ENCODE measurements at places on chromosomes 11 and 22.

GRCh38 chr22:41015003-41015402, 63.8 kb downstream of the RBX1 start:
- no peak for DNase-seq

GRCh38 chr11:115499891-115500290, 4.3 kb downstream of the CADM1 start:
- no peak for DNase-seq

DNA sequence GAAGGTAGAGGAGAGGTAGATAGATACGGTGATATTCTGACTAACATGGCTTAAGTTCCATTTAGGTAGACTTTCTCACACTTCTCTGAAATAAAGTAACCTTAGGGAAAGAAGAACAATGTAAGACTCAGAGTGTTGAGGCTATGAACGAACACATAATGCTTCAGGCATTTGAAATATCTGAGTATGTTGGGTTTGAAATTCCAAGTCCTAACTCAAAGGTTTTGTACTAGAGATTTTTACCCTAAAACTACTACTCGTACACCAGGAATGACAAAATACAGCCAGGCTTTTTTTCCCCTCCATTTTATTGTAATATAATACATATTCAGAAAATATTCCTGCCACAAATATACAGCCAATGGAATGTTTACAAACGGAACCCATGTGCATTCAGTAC, 592.6 kb downstream of the ETS1 start:
- no peak for DNase-seq

DNA sequence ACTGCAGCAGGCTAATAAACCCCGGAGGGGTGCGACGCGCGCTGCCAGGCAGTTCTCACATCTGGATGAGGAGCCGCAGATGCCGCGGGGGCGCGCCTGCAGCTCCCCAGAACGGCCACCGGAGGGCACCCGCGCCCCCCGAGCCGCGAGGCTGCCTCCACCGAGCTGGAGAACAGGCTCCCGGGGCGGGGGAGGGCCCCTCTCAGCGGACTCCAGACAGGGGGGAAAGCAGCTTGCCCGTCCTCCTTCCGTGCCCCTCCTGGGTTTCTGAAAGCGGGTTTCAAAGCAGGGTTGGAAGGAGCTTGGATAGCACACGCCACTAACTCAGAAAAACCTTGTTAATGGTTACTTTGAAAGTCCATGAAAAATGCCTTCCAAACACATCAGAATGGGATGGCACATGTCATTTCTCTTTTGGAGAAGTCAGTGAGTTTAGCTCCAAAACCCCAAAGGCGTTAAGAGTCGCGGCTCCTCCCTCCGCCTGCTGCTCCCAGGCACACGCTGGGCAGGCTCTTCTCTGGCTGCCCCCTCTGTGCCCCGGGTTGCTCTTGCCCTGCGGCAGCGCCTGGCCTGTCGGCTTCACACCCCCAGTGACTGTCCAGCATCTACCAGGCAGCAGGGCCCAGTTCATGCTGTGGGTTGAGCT, 317.8 kb downstream of the NTM start:
- DNase-seq: peak; percentile 37

GRCh38 chr11:2437516-2437915, 6.8 kb downstream of the TRPM5 start:
- no peak for DNase-seq

- no peak for DNase-seq
These were observed 52.2 kb downstream of the GAB2 start for GRCh38 chr11:78365381-78365792.

GRCh38 chr11:128342511-128343134, 244.7 kb downstream of the ETS1 start:
- peak; percentile 94 for DNase-seq

DNA sequence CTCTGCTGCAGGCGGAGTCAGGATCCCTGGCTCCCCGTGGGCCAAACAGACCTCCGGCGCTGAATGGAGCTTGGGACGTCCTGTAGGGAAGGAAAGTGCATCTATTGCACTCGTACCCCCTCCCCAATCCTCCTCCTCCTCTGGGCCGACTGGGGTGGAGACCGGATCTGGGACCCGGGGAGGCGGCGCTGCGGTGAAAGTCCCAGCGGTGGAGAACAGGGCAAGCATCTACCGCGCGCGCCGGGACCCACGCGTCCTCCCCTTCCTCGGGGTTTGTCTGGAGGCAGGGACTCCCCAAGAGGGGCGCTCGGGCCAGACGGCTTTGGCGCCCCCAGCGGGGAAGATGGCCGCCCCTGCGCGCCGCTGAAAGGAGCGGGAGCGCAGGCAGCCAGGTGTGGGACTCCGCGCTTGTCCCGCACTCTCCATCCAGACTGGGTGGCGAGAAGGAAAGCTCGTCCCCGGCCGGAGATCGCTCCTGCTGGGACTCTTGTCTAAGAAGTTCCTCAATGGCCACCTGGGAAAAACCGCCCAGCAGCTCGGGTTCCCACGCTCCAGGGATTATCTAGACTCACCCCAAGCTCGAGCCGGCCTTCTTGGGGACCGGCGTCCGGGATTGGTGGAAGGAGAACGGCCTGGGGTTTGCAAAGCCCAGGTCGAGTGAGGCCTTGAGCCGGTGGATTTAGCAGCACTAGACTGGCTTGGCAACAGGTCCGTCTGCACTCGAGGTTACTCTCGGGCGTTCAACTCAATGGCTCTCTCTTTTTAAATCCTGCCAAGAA, 718 bp downstream of the FADS2 start:
- peak; percentile 63 for DNase-seq

DNA sequence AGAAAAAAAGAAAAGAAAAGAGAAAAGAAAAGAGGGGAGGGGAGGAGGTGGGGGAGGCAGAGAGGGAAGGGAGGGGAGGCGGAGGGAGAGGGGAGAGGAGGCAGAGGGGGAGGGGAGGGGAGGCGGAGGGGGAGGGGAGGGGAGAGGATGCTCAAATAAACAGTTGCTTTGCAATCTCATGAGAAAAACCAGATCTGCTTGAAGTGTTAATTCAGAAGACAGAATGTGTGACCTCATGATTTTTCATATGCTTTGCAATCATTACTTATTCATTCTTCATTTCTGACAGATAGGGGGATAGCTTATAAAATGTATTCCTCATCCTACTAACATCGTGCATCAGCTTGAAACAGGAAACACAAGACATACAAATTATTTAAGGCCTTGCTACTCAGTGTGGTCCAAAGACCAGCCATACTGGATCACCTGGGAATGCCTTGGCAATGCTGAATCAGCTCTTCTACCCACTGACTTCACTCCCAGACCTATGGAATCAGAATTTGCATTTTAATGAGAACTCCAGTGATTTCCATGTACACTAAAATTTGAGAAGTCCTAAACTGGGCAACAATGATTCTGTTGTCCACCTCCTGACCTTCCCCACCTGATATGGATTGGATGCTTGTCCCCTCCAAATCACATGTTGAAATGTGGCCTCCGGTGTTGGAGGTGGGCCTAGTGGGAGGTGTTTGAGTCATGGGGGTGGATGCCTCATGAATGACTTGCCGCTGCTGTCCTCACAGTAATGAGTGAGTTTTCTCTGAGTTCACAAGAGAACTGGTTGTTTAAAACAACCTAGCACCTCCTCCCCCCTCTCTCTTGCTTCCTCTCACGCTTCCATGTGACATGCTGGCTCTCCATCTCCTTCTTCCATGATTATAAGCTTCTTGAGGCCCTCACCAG, 69.2 kb downstream of the CCDC34 start:
- DNase-seq: no peak

DNA sequence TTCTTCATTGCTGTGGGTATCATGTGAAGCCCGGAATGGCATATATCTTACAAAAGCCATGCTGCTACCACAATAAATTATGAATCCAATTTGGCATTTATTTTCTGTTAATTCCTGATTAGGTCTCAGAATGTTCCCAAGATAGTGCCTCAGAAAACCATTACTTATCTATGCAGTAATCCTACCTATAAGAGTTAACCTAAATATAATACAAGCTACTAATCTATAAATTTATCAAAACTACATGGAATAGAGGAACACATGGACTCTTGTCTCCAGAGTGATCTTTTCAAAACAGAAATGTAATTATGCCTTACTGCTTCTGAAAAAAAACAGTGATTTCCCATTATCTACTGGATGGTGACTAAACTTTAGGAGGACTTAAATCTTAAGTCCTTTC, 687.8 kb upstream of the ANO5 start:
- no peak for DNase-seq

- DNase-seq: no peak
These were observed 651.3 kb upstream of the KIRREL3 start for GRCh38 chr11:127651888-127652221.

GRCh38 chr11:47906066-47906465, 57.9 kb upstream of the NUP160 start:
- no peak for DNase-seq

GRCh38 chr11:124026498-124026897, at the start of gene OR10G8:
OR10G8 (plus strand) TSS chr11:124026798; CDS start chr11:124029623, 2,825 bp downstream.
- no peak for DNase-seq

DNA sequence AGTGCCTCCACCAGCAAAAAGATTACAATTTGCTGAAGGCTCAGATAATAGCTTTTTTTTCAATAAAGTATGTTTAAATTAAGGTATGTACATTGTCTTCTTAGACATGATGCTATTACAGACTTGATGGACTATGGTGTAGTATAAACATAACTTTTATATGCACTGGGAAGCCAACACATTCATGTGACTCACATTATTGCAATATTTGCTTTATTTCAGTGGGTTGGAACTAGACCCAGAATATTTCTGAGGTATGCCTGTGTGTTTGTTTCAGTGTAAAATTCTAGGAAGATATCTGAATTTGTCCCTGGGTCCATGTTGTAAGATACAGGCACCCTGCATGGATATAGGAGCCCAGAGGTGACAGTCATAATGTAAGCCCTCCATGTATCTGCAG, 120.0 kb upstream of the BDNF start:
- DNase-seq: no peak

GRCh38 chr11:117754030-117754429, 43.0 kb downstream of the DSCAML1 start:
- DNase-seq: no peak

GRCh38 chr22:43308060-43308830, 34.9 kb downstream of the SCUBE1 start:
- peak; percentile 68 for DNase-seq

- DNase-seq: peak; percentile 36
These were observed 339.6 kb upstream of the ANO3 start for GRCh38 chr11:25992294-25992693.

DNA sequence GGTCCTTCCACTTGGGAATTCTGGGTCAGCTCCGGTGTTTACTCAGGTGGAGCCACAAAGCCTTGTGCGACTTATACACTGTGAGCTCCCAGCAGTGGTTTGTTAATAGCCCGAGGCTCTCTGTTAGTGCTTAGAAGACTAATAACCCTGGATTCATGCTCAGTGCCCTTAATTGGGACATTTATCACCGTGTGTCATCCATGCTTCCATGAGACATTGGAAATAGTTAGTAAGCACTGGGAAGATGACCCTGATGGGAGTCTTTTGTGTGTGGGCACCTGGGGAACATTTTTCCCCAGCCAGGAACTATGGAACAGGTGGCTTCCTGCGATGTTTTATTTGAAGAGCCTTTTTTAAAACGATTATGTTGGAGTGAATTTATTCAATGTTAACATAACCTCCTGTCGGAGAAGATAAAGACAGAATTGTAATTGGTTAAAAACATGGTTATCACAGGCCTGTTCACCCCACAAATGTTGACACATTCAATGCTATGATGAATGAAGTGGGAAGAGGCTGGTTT, 188.9 kb downstream of the MYO18B start:
- DNase-seq: peak; percentile 98

DNA sequence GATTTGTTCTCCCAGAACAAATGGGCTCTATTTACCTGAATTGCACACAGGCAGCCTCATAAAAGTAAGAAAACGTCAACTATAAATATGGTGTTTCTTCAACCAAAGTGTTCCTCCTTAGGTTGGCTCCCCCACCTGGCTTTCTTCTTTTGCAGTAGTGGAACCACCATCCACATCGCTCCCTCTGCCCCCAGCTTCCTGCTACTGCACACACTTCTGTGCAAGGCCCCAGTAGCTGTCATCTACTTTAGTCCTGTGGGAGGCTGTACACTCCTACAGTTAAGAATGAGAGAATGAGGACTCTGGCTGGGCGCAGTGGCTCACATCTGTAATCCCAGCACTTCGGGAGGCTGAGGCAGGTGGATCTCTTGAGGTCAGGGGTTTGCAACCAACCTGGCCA, 89.5 kb downstream of the BMAL1 start:
- no peak for DNase-seq

- no peak for DNase-seq
These were observed 722.6 kb downstream of the TBC1D22A start for GRCh38 chr22:47484960-47485569.

DNA sequence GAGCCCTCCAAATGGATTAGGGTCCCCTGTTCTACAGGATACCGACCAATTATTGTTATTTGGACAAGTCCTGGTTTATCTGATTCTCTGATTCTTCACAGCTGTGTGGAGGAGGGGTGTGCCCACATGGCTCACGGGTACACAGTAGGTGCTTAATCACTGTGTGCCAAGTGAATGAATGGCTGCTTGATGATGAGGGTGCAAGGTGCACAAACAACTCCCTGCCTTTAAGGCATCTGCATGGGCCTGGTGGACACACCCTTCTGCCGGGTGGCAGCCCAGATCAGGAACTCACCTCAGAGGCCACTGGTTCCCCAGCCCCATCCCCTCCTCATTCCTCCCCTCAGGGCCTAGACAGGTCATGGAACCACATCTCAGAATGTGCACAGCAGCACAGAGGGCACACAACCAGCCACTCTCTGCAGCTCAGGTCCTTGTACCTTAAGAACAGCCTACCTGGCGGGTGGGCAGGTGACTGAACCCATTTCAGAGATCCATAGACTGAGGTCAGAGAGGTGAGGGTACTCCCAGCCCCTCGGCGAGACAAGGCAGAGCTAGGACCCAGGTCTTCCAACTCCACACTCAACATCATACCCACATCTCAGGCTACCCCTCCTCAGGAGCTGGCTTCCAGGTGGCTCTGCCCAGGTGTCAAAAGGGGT, 50.3 kb downstream of the SHANK2 start:
- DNase-seq: no peak

DNA sequence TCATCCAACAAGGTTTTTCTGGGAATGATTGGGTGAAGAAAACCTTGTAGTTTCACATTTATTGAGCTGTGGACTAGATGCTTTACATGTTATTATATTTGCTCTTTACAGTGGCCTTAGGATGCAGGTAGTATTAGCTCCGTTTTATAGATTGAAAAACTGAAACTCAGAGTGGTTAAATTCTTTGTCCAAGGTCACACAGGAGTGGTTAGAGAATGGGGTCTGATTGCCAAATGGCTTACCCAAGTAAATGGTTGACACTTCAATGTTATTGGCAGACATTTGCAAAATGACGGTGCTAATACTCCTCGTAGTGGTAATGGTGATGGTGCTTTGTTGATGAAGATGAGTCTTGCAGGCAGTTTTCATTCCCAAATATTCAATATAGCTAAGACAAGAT, 2.2 kb downstream of the GTPBP1 start:
- no peak for DNase-seq

GRCh38 chr11:123303924-123304323, 108.9 kb upstream of the CLMP start:
- DNase-seq: no peak

DNA sequence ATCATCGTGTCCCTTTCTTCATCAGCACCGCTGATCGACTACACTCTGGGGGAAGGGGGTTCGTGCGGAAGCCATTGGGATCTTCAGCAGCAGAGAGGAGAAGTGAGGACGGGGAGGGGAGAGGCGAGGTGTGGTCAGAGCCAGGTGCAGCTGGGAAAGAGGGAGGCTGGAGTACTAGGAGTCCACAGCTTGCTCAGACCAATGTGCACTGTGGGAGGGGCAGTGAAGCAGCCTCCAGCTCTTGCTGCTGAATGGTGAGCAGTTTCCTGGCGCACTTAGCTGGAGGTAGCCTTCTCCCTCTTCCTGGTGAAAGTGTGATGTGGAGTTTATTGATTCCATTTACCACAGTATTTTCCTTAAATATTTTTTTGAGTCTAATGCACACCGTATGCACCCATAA, 99.0 kb upstream of the NECTIN1 start:
- DNase-seq: no peak
